ENCODE measurements at places on chromosomes 3 and 15. TPM values are rescaled to one million over a fixed set of nuclear protein-coding genes. Genes with fewer than 3 reads are reported as not detected.

The DISP2 gene
- total RNA-seq: 0.21 TPM

The TMEM266 gene
- total RNA-seq: 0.21 TPM

The LRRC31 gene
- total RNA-seq: not detected

The GP9 gene
- total RNA-seq: not detected

The FMN1 gene
- total RNA-seq: 2.3 TPM

- no peak for DNase-seq
Measured at GRCh38 chr3:78927759-78928158, 840.0 kb downstream of the ROBO1 start.

DNA sequence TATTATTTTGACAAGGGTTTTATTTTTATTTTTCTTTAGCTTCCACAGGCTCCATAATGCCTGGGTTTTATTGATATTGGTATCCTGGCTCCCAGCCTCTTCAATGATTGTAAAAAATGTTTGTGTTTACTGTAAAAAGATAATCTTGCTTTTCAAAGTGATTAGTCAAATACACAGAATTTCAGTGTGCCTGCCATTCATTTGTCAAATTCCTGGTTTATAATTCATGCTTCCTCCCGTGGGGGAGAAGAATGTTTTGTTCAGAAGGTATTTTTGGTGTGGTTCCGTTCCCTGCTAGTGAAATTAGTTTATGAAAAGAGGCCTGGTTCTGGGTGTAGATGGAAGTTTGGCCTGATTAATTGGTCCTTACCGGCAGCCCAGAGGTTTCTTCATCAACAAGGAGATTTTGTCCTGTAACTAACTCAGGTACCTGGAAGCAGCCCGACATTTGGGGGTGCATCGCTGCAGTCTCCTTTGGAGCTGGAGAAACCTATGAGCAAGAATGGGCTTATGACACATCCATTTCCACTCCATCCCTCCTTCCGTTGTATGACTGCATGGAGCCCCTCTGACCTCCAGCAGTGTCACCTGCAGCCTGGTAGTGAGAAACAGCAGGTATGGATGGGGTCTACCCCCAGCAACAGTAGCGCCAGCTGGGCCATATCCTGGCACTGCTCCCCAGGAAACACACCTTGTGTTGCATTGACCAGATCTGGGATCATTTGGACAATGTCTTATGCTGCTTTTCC, 101.5 kb downstream of the PGPEP1L start:
- no peak for DNase-seq

- peak; percentile 20 for DNase-seq
Measured at GRCh38 chr15:68415501-68416157, 16.3 kb downstream of the ITGA11 start.

DNA sequence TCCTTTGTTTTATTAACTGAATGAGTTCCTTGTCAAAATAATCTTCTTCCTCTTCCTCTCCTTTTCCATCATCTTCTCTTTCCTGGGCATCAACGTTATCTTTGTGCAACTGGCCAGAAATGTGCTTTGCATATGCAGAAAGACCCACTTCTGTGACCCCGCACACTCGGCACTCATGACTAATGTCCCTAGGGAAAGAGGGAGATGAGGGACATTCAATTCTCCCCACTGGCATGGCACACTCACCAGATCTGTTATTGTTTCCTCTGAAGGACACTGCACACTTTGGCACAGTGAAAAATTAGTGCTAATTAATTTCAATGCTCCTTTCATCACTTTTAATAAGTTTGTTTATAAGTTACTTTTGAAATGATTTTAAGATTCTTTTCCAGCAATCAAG, 34.0 kb downstream of the ZNF106 start:
- DNase-seq: no peak

- peak; percentile 36 for DNase-seq
Measured at GRCh38 chr15:99474909-99475753, 90.7 kb upstream of the MEF2A start.

- no peak for DNase-seq
Measured at GRCh38 chr15:52787549-52788098, 2.5 kb downstream of the ONECUT1 start.

DNA sequence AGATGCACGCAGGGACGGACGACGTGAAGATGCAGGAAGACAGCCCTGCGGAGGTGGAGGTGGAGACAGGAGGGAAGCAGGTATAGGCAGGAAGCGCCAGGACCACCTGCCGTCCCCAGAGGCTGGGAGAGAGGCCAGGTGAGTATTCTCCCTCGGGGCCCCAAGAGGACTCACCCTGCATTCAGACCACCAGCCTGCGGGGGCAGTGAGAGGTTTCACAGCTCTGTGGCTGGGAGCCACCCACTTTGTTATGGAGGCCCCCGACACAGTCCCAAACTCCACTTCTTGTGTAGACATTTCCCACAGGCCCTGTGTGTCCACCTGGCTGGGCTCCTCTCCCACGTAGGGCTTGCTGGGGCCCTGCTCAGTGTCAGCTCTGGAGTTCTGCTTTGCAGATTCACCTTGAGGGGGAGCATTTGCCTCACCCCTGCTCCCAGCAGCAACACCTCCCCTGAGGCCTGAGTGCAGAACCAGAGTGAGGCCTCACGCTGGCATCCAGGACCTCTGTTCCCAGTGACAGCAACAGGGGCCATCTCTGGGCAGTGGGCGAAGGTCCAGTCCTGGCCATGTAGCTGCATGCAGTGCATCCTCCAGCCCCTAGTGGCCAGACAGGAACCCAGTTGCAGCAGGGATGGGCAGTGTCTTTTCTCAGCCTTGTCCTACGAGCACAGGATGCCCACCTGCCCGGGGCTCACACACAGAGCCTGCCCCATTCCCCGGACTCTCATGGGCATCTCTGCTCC, 119.4 kb upstream of the IQSEC1 start:
- no peak for DNase-seq

GRCh38 chr3:171806200-171807128, 3.8 kb downstream of the PLD1 start:
- no peak for DNase-seq

- DNase-seq: no peak
Measured at GRCh38 chr15:82951472-82952157, 905 bp downstream of the HOMER2 start.

All from SJSA1 (cell line).